ENCODE measurements at places on chromosomes 12 and 14.

DNA sequence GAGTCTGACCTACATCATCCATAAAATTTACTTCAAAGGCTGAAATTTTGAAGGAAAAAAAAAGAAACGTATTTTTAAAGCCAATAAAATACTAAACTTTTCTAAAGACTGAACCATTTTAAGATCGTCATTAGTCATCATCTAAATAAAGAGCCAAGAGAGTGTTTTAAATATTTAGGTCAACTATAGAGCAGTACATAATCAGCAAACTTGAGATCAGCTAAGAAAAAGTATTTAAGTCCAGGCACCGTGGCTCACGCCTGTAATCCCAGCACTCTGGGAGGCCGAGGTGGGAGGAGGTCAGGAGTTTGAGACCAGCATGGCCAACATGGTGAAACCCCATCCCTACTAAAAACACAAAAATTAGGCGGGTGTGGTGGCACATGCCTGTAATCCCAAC, 35.5 kb downstream of the HECTD1 start:
- DNase-seq = peak; percentile 61

- peak; percentile 23 for DNase-seq
Observed at GRCh38 chr12:31321897-31322228, 4.1 kb downstream of the SINHCAF start.

DNA sequence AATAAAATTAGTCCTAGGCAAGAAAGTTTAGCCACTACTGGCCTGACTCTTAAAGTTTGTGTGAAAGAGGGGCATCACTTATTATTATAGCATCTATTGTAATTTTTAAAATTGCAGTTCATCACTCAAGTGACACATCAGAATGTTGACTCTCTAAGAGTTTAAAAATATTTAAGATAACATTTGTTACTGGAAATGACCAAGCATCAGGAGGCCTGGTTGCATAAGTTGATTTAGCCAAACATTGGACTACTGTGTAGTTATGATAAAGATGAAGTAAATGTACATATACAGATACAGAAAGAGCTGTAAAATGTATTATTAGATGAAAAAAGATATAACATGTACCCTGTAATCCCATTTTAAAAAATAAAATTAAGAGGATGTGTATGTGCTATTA, 47.5 kb downstream of the SCFD1 start:
- DNase-seq = no peak

DNA sequence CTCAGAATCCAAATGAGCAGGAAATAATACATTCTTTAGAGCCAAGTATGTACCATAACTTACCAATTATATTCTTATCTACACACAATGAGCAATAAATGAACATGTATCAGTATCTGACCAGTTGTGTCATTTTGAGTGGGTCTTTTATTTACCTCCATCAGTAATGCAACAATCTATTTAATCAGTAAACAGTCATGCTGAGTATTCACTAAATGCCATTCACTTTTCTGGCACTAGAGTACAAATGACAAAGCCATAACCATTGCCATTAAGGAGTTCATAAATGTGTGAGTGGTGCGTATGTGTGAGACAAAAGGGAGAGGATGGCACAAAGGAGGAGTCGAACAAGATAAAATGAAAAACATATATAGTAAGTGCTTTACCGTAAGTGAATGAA, 1.5 kb upstream of the STRAP start:
- DNase-seq = no peak

- no peak for DNase-seq
Observed at GRCh38 chr12:112716099-112717093, 75.2 kb upstream of the RPH3A start.

DNA sequence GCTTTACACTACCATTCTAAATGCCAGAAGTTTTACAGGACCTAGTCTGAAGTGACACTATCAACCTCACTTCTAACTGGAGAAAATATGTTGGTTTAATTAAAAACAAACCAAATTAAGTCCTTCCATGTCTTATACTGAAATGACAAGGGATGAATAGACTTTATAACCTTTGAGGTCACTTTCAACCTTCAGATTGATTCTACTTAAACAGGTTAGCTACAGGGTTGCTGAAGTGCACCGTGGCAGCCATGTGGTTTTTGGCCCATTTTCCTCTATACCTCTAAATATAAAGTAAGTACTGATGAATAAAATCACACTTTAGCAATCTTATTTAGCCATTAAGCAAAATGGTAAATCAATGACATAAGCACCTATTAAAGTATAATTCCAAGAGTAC, 3.9 kb downstream of the SLC38A2 start:
- no peak for DNase-seq

- no peak for DNase-seq
Observed at GRCh38 chr12:87021400-87021799, 765.2 kb upstream of the MGAT4C start.

GRCh38 chr14:77556946-77557345, 58.3 kb upstream of the ISM2 start:
- no peak for DNase-seq

GRCh38 chr12:22435583-22435982, 101.1 kb upstream of the ST8SIA1 start:
- DNase-seq = no peak

- DNase-seq = no peak
Observed at GRCh38 chr12:61896436-61896835, 363.8 kb upstream of the USP15 start.

DNA sequence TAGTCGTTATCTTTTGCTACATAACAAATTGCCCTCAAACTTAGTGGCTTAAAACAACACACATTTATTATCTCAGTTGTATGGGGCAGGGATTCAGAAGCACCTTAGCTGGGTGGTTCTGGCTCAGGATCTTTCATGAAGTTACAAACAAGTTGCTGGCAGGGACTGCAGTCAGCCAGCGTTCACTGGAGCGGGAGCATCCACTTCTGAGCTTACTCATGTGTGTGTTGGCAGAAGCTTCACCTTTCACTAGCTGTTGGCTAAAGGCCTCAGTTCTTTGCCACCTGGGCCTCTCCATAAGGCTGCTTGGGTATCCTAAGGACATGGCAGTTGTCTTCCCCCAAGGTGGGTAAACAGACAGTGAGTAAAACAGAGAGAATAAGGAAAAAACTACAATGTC, 365.7 kb downstream of the RPS29 start:
- DNase-seq = no peak

DNA sequence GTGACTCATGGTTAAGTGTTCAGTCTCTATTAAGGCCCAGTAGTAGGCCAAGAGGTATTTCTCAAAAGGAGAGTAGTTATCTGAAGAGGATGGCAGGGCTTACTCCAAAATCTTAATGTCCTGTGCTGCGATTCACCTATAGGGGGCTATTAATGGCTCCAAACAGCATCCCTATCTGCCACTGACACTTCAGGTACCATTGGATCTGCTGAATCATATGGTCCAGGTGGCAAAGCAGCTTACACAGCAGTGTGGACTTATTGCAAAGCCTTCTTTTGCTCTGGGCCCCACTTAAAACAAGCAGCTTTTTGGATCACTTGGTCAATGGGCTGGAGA, 60.8 kb upstream of the ATP2B1 start:
- no peak for DNase-seq

DNA sequence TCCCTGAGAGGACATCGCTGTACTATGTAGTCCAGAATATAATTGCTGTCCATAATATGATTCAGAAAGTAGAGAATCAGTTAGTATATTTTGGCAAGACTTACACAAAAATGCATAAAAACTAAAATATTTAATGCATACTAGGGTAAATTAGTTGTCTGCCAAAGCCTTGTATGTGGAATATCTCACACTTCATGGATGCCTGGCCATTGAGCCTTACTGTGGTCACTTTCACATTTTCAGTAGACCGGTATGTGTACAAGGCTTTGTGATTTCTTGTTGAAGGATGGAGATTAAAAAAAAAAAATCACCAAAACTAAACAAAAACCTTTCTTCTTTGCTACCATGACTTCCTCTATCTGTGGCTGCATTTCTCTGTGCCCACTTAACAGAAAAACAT, 197.3 kb upstream of the DDHD1 start:
- peak; percentile 33 for DNase-seq

GRCh38 chr12:69687390-69687789, 11.7 kb downstream of the BEST3 start:
- DNase-seq = no peak

GRCh38 chr14:74085047-74085637, 386 bp downstream of the LIN52 start:
- peak; percentile 44 for DNase-seq

DNA sequence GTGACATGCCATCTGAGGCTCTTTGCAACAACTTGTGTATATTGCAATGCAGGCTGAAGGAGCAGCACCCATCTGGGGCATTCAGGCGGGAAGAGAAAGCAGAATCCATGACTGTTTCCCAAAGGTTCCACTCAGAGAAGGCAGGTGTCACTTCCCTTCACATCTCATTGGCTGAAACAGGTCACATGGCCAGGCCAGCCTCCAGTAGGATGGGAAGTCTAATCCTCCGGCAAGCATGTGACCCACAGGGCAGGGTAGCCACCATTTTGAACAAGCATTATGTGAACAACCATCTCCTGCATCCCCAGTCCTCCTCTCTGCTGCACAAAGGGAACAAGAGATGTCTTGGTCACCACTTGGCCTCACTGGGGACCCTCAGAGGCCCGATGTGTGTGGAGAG, 70.6 kb downstream of the RIN3 start:
- DNase-seq = no peak

All from fibroblast of skin of back (primary cell).